ENCODE measurements at places on chromosomes 5 and 9.

DNA sequence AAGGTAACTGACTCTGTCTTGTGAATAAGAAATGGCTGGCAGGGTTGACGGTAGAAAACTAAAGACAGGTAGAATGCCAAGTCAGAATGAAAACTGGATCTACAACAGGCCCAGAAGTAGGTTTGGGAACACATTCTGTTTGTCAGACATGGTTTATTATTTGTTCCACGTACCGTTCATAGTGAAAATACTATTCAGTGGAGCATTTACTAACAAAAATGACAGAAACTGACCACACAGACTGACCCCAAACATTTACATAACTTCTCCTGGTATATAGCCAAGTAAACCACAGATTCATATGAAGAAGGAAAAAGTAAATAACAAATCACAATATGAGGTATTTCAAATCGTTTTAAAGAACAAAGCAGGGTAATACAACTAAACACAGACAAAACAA, 73.7 kb downstream of the SLC38A9 start:
- no peak for DNase-seq
- peaks cover 7% of the 10 kb centered on the region for H3K4me1 ChIP-seq
- H3K27me3 ChIP-seq = no peaks in the 10 kb centered on the region

GRCh38 chr5:135357685-135358084, 41.3 kb downstream of the MACROH2A1 start:
- no peak overlapping the region for H3K27ac ChIP-seq
- peaks cover 2% of the 10 kb centered on the region for H3K27me3 ChIP-seq
- H3K4me3 ChIP-seq = no peak overlapping the region
- H3K36me3 ChIP-seq = peaks cover 23% of the 10 kb centered on the region
- DNase-seq = no peak
- H3K4me1 ChIP-seq = no peaks in the 10 kb centered on the region

- peaks cover 16% of the 10 kb centered on the region for H3K4me1 ChIP-seq
- H3K4me3 ChIP-seq = no peak overlapping the region
- DNase-seq = no peak
- no peak overlapping the region for H3K27ac ChIP-seq
These were observed 106.1 kb upstream of the SLC44A1 start for GRCh38 chr9:105138306-105138801.

- DNase-seq = no peak
- peaks cover 24% of the 10 kb centered on the region for H3K36me3 ChIP-seq
- peaks cover 4% of the 10 kb centered on the region for H3K27me3 ChIP-seq
- H3K27ac ChIP-seq = no peak overlapping the region
These were observed 157.2 kb upstream of the RETREG1 start for GRCh38 chr5:16773991-16774390.

DNA sequence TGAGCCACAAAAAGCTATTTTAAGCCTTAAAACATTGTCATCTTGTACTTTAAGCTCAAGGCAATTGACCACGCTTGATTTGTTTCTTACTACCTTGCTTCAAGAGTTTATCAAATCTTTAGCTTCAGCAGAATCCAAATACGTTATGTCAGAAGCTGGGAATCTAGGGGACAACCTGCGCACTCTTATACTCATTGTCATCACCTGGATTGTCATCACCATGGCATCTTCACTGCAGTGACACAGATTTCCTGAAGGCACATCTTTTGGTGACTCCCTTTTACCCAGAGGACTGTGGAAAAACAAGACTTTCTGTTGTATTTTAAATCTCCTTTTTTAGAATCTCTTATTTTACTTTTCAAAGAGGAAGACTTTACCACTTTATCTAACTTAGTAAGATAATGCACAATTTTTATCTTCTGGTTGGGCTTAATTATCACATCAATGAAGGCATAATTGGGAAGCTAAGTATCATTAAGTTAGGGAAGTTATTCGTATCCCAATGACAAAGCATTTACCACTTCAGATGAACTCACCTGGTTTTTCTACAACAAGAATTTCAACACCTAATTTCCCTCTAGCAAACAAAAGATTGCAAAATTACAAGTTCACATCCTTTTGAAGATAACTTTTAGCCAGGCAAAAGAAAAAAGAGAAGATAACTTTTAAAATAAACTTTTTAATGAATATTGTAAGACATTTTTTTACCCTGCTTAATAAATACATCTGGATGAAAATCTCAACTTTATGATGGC, 162.0 kb downstream of the DOCK2 start:
- H3K4me3 ChIP-seq = no peak overlapping the region
- H3K27me3 ChIP-seq = no peaks in the 10 kb centered on the region
- DNase-seq = no peak
- H3K36me3 ChIP-seq = no peaks in the 10 kb centered on the region
- no peak overlapping the region for H3K27ac ChIP-seq
- H3K4me1 ChIP-seq = peaks cover 6% of the 10 kb centered on the region

DNA sequence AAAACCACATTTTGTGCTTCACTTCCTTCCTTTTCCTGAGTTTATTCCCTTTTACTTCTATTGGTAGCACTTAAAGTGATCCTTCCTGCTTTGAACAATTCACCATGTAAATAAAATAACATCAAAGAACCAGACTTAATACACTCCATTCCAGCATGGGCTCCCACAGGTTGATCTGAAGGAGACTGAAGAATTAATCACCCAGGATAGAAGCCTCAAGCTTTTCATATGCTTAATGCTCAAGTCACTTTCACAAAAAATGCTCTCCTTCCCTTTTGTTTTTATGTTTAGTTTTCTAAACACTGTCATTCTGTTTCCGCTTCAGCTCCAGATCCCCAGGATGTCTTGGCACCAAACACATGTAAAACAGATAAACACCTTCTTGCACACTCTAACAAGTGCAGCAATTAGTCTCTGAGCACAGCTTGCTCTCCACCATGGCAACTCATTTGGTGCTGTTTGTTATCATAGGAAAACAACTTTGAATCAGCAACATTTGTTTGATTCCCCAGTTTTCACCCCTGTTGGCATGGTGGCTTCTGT, 37.0 kb downstream of the DMRTA1 start:
- no peak for DNase-seq
- H3K4me3 ChIP-seq = no peak overlapping the region
- H3K27me3 ChIP-seq = no peaks in the 10 kb centered on the region
- no peaks in the 10 kb centered on the region for H3K36me3 ChIP-seq
- peak overlapping the region; percentile 90 for H3K27ac ChIP-seq
- peaks cover 25% of the 10 kb centered on the region for H3K4me1 ChIP-seq

GRCh38 chr5:177468329-177468684, 5.1 kb downstream of the DBN1 start:
- H3K4me3 ChIP-seq = peak overlapping the region; percentile 31
- DNase-seq = no peak
- no peak overlapping the region for H3K27ac ChIP-seq

- no peaks in the 10 kb centered on the region for H3K27me3 ChIP-seq
- no peak for DNase-seq
- H3K4me1 ChIP-seq = no peaks in the 10 kb centered on the region
- H3K4me3 ChIP-seq = no peak overlapping the region
These were observed 333.6 kb upstream of the MEF2C start for GRCh38 chr5:89216606-89217005.

DNA sequence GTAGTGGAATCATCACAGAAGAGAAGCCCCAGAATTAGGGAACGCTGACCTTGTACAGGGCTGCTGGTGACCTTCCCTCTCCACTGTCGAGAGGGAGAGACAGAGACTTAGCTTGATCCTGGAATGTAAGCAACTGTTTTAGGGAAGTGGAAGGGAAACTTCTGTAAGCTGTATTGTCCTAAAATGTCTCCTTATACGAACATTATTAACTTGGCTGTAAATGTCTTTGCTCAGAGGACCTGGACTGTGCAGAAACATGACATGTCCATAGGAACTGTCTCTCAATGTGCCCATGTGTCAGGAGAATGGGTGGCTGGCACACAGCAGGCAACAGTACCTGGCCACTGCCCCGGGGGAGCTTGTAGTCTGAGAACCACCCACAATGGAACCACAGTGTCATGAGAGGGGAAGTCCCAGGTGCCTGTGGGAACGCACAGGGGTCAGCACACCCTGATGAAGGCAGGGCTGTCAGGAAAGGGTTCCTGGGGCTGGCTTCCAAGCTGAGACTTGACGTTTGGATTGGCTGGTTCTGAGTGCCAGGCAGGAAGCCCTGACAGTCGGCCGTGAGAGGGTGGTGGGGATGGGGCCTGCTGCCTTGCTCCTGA, 34.0 kb downstream of the DAP start:
- H3K4me3 ChIP-seq = no peak overlapping the region
- H3K36me3 ChIP-seq = peaks cover 43% of the 10 kb centered on the region
- H3K27me3 ChIP-seq = peaks cover 4% of the 10 kb centered on the region

GRCh38 chr5:153672347-153673090, 182.0 kb downstream of the GRIA1 start:
- peaks cover 26% of the 10 kb centered on the region for H3K36me3 ChIP-seq
- peak overlapping the region; percentile 90 for H3K27ac ChIP-seq
- peaks cover 28% of the 10 kb centered on the region for H3K4me1 ChIP-seq
- H3K4me3 ChIP-seq = peak overlapping the region; percentile 9

DNA sequence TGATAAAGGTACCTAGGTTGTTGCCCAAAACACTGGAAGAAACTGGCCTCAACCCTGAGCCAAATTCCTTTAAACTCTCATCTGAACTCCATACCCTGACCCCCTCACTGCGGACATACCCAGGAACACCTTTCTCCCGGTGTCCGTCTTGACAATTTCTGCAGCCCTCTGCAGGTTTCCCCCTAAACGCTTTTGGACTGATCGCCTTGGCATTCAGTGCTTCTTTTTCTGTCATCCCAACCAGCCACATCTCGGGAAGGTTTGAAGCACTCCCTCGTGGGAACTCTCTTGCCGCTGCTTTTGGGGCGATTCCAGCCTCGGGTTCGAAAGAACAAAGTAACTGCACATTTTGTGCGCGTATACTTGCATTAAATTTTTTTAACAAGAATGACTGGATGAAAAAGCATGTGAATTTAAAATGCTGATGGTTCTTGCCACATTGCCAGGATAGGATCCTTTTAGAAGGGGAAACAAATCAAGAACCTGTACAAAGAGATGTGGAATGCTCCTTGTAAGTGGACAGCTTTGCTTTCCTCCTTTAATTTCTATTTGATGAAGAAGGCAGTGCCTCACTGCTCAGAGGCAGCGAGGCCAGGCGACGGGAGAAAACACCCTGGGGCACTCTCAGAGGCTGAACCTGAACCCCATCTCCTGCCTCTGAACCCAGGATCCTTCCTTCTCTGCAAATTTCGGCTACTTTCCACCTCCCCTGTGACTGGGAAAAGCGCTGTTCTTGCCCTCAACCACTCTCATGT, 615 bp downstream of the PSMD5 start:
- H3K4me3 ChIP-seq = peak overlapping the region; percentile 98
- peaks cover 19% of the 10 kb centered on the region for H3K4me1 ChIP-seq
- DNase-seq = no peak
- peak overlapping the region; percentile 88 for H3K27ac ChIP-seq
- peaks cover 7% of the 10 kb centered on the region for H3K36me3 ChIP-seq
- H3K27me3 ChIP-seq = no peaks in the 10 kb centered on the region

GRCh38 chr9:85740787-85741094, 1.0 kb downstream of the AGTPBP1 start:
- no peak for DNase-seq
- peak overlapping the region; percentile 96 for H3K27ac ChIP-seq
- peaks cover 7% of the 10 kb centered on the region for H3K4me1 ChIP-seq
- H3K36me3 ChIP-seq = peaks cover 5% of the 10 kb centered on the region
- H3K27me3 ChIP-seq = peaks cover 2% of the 10 kb centered on the region

DNA sequence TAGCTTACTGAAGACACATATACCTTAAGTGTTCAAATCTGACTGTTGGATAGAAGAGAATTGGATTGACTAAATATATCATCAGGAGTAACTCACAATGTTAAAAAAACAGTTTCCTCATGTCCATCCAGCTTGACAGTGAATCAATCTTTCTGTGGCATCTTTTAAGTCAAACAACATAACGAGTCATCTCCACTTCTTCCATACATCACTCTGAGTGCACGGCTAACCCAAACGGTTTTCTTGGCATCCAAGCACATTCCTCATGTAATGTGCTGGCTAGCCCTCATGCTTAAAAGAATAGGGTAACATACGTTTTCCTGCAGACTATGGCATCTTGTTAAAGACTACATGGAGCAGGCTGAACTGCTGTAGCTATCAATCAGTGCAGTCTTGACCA, 291.5 kb upstream of the TRPC7 start:
- no peak overlapping the region for H3K4me3 ChIP-seq
- no peaks in the 10 kb centered on the region for H3K27me3 ChIP-seq
- H3K4me1 ChIP-seq = peaks cover 16% of the 10 kb centered on the region
- no peak for DNase-seq
- no peak overlapping the region for H3K27ac ChIP-seq

- peaks cover 17% of the 10 kb centered on the region for H3K4me1 ChIP-seq
- no peaks in the 10 kb centered on the region for H3K27me3 ChIP-seq
- no peak for DNase-seq
- no peaks in the 10 kb centered on the region for H3K36me3 ChIP-seq
- no peak overlapping the region for H3K4me3 ChIP-seq
These were observed 31.0 kb upstream of the RPS23 start for GRCh38 chr5:82309091-82309531.

GRCh38 chr5:167664222-167664804, 627.1 kb upstream of the WWC1 start:
- H3K27me3 ChIP-seq = no peaks in the 10 kb centered on the region
- no peak overlapping the region for H3K4me3 ChIP-seq
- DNase-seq = no peak
- H3K27ac ChIP-seq = no peak overlapping the region
- no peaks in the 10 kb centered on the region for H3K4me1 ChIP-seq

DNA sequence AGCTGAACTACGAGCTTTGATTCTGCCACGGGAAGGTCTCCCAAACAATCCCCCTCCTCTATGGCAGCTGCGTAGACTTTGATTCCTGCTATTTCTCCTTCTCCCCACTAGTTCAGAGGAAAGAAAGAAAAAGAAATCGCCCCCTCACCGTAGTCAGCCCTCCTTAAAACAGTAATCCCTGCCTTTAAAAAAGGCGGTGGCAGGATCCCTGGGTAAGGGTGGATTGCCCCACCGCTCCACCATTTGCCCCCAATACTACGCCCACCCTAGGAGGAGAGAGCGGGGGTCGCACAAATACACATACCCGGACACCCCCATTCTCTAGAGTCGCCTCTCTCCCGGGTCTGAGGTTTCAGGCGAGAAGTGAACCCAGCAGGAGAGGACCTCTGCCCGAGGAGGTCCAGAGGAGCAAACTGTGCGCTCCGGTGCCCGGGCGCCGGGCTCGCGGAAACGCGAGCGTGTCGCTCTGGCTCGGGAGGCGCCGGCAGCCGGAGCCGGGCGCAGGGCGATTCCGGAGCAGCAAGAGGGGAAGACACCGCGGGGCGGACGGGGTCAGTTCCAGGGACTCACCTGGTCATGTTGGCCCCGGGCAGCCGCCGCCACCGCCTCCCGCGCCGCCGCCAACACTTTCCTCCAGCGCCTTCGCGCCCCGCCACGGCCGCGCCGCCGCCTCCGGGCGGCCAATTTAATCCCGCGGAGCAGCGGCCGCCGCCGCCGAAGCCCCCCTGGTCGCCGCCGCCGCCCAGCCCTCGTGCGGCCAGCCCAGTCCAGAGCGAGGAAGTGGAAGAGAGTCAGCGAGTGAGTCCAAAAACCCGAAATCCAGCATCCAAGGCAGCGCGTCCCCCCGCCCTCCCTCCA, 1057.7 kb upstream of the DMAC1 start:
- peaks cover 7% of the 10 kb centered on the region for H3K27me3 ChIP-seq
- no peaks in the 10 kb centered on the region for H3K36me3 ChIP-seq
- peaks cover 6% of the 10 kb centered on the region for H3K4me1 ChIP-seq
- peak; percentile 52 for DNase-seq

Measured in endothelial cell (in vitro differentiated cells).